ENCODE measurements at places on chromosomes 12 and 14. TPM values are rescaled to one million over a fixed set of nuclear protein-coding genes. Genes with fewer than 3 reads are reported as not detected.

Gene LTBP2
- 6.3 TPM for polyA plus RNA-seq

GRCh38 chr14:21309238-21309636 lies 29.4 kb downstream of the RPGRIP1 start:
- no peak for DNase-seq

DNA sequence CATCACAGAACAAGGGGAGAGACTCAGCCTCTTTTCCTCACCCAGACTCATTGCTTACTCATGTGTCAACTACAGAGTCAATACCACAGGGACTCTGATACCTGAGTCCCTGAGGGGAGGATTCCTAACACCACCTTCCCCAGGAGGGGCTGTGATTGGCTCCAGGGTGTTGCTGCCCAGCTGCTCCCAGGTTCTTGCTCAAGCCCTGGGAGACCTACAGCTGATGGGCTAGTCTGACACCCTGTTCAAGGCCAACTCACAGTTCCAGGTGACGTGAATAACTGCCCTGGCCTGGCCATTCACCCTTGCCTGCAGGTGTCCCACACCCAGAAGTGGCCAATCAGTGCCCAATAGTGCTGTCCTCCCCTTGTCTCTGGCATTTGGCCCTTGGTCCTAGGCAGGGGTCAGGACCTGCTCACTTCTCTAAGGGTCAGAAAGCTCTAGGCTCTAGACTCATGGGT lies 8.6 kb downstream of the SPRYD4 start:
- DNase-seq = no peak

DNA sequence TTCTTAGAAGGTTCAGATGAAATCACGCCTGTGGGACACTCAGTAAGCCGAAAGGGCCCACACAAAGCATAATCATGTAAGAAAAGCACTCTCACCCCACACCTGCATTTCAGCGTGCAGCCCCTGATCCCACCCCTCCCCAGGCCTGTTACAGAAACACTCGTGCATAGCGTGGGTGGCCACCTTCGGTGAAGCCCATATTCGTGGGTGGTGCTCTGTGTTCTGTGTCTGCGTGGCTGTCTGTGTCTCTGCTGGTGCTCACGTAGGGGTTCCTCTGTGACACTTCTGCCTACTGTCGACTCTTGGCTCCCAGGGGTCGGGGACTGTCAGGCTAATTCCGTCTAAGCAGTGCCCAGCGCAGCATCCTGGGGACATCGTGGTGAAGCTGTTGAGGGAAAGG lies 74.0 kb downstream of the B4GALNT3 start:
- no peak for DNase-seq

DNA sequence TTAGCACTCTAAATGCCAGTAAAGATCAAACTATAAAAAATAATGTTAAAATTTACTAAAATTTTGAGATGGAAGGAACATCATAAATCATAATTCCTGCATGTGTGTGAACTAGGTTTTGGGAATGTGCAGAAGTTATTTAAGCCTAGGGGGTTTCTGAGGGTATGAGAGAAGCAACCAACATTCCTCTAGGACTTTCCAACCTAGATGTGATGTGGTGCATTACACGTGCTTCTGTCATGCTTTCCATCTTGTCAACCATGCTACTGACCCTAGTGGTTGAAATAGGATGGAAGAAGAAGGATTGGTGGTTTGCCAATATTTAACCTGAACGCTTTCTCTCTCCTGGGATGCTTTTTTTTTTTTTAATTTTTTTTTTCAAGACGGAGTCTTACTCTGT lies 209.3 kb downstream of the AEBP2 start:
- no peak for DNase-seq

Data from spinal cord (tissue), 10 donors.